NCI-H524 treated with DMSO at 0.1 percent for 48 hours (cell line): ENCODE measurements at places on chromosomes 1 and 21.
A peak's percentile ranks its signal among the peaks of the same experiment; 100 is the strongest.

- DNase-seq, result no peak
These were observed 2.2 kb downstream of the SOX13 start for GRCh38 chr1:204075139-204075521.

DNA sequence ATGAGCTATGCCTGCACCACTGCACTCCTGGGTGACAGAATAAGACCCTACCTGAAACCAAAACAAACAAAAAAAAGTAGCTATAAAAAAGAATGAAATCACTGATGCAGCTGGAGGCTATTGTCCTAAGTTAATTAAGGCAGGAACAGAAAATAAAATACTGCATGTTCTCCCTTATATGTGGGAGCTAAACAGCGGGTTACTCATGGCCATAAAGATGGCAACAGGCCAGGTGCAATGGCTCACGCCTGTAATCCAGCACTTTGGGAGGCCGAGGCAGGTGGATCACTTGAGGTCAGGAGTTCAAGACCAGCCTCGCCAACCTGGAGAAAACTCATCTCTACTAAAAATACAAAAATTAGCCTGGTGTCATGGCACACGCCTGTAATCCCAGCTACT is 152.7 kb downstream of the PIK3R3 start:
- no peak for DNase-seq

GRCh38 chr1:51642739-51643142 is 25.8 kb downstream of the OSBPL9 start:
- no peak for DNase-seq

DNA sequence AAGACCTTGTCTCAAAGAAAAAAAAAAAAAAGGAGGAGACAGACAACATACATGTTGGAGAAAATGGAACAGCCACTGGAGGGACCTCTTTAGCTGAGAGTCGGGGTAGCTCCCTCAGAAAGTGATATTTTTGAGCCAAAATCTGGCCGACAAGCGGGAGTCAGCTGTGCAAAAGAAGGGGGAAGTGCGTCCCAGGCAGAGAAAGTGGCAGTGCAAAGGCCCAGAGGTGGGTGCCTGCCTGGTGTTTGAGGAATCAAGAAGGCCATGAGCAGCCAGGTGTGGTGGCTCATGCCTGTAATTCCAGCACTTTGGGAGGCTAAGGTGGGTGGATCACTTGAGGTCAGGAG is 6.1 kb upstream of the CROCC start:
- no peak for DNase-seq

GRCh38 chr1:37070126-37070525 is 35.8 kb upstream of the GRIK3 start:
- DNase-seq, result peak; percentile 68

- DNase-seq, result no peak
These were observed 127.2 kb upstream of the GREM2 start for GRCh38 chr1:240739139-240739538.

DNA sequence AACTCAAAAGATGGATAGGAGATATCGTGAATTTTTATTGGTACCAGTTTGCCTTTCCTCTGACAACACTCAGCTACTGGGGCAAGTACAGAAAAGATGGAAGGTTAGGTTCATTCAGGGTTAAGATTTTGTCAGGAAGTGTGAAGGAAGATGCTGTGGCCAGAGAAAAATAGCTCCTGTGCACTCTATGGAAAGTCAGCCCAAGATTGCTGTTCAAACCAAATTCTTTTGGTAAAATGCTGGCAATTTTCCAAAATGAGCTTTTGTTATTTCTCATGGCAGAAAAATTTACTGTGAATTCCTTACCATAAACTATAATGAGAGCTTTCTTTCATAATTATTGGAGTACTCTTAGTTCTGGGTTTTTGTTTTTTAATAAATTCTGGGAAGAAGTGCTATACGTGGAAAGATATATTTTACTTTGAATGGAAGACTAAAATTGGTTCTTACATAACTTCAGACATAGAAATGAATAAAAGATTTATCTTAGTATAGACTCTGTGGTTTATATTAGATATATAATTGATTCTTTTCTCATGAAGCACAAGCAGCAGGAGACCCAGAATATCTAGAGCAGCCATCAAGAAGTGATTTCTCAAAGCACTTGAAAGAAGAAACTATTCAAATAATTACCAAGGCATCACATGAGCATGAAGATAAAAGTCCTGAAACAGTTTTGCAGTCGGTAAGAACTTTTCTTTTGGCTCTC is 112.2 kb downstream of the USP25 start:
- DNase-seq, result no peak

DNA sequence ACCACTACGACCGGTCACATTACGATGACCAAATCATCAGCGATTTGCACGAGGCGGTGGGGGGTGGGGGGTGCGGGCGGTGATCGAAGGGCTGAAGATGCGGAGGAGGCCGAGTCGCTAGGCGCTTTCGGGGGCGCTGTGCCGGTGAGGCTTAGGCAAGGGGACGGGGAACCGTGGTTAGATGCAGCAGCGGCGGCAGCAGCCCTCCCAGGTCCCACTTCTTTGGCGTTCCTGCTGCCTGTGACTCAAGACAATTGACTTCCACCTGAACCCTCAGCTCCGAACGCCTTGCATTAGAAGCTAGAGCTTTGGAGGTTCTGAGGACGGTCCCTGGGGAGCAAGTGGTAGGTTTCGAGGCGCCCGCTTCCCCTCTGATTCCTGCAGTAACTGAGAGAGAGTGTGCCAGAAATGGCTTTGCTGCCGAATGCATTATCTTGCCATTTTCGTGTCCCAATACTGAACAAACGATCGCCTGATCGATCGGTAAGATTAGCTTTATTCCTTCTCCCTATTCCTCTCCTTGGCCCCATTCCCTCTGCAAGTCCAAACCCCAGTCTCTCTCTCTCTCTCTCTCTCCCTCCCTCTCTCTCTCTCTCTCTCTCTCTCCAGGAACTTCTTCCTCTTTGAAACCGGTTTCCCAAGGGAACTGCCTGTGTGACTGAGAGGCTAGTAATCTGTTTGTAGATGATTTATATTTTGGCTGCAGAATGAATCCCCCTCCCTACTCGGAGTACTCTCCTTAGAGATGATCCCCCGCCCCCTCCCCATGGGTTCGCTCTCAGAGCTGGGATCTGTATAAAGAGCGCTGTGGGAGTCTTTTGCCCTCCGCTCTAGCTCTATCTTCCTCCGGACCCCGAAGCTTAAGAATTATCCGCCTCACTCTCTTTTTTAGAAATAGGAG is 735 bp upstream of the BRINP3 start:
- peak; percentile 80 for DNase-seq

- DNase-seq, result no peak
These were observed 121.9 kb downstream of the LRRC40 start for GRCh38 chr1:70083519-70083918.

GRCh38 chr1:54835970-54836369 is 34.8 kb upstream of the TTC22 start:
- no peak for DNase-seq

DNA sequence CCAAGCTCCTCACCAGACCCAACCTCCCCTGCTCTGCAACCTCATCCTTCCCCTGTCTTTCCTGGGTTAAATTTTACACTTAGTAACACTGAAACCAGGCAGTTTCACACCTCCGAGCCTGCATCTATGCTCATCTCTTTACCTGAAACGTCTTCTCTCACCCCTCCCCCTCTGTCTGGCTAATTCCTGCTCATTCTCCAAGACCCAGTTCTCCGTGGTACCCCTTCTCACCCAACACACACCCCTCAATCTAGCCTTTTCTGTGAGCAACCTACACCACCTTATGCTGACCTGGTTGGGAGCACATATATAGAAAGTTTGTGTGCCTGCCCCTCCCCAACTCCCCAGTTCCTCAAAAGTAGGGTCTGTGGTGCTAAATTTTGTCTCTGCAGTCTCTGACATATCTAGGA is 3.7 kb upstream of the KIAA1614 start:
- DNase-seq, result no peak
